A172 (cell line): ENCODE measurements at places on chromosomes 12 and 14. TPM values are rescaled to one million over a fixed set of nuclear protein-coding genes. Genes with fewer than 3 reads are reported as not detected.

Gene APPL2
- total RNA-seq, result 41.6 and 46.4 TPM in 2 replicates

DNA sequence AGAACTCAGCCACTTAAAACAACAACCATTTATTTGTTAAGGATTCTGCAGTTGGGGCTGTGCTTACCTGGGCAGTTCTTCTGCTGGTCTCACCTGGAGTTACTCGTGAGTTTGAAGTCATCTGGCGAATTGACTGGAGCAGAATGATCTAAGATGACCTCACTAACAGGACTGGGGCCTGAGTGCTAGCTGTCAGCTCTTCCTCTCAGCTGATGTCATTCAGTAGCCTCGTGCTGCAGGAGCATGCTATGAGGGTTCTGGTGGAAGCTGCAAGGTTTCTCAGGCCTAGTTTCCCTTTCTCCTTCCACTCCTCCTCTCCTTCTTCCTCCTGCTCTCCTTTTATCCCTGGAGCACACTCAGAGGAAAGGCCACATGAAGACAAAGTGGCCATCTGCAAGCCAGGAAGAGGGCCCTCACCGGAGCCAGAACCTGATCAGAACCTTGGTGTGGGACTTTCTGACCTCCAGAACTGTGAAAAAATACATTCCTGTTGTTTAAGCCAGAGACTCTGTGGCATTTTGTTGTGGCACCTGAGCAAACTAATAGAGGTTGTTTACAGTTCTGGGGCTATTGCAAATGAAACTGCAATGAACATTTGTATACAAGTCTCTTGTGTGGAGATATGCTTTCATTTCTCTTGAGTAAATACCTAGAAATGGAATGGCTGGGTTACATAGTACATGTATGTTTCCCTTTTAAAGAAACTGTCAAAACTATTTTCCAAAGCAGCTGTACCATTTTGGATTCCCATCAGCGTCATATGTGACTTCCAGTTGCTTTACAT, 21.9 kb upstream of the MAP3K9 start:
- DNase-seq, result no peak

GRCh38 chr14:70514168-70515069, 20.4 kb downstream of the ADAM20 start:
- DNase-seq, result peak; percentile 10

- DNase-seq, result no peak
Measured at GRCh38 chr12:31603546-31604009, 12.6 kb upstream of the DENND5B start.

Gene EFS
- not detected in 2 replicates for total RNA-seq

DNA sequence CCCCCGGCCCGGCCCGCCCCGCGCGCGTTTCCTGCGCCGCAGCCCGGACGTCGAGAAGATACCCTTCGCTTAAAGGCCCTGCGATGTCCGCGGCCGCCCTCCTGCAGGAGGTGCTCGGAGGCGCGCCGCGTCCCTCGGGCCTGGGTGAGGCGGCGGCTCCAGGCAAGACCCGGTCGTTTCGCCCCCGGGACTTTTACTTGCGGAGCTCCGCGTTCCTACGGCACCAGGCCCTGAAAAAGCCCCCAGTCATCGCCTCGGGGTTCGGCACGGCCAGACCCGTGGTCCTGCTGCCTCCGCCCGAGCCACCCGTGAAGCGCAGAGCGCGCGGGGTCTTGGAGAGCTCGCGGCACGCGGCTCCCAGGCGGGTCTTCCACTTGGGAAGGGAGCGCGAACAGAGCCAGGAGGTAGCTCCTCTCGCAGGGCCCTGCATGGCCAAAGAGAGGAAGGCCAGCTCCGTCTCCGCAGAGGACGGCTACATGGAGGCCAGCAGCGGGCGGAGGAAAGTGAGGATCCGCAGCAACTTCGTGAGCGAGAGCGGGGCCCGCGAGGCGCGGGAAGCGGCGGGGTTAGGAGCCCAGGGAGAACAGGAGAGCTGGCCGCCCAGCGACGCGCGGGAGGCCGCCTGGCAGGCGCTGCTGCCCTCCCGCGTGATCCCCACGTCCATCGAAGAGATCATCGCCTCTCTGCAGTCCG, 26.9 kb downstream of the TTC6 start:
- DNase-seq, result no peak

Gene GSKIP
- total RNA-seq, result 32.8 and 33.6 TPM in 2 replicates

Gene FAIM2
- total RNA-seq, result not detected in 2 replicates
